ENCODE measurements at places on chromosomes 4 and X.

DNA sequence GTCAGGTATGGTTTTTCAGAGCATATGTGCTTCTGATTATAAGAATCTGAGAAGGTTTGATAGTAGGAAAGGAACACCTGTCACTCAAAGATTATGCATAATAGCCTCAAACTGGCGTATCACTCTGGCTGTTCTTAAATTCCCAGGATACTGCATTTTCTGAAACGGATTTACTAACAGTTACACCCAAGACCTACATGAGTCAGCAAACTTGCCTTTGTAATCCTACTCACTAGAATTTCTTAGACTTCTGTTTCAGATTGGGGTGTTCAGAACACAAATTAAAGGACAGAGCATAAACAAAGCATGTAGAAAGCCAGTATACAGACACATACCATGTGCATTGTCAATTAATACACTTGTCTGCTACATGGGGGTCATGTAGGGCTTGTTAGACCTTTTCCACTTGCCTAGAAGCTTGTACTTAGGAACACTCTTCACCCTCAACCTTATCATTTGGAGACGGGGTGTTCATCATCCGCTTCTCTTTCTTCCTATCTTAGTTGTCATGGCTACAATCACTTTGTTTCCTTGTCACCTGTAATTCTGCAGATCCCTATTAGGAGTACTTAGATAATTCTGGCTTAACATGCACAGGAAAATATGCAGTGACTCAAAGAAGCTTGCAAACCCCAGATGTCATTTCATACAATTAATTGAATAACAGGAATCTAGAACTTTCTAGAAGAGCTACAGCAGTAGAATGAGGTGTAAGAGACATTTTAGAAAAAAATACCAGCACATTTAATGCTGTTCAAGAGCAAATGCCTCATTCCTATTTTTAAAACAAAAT lies 593.0 kb upstream of the TENM3 start:
- no peaks in the 10 kb centered on the region for H3K27me3 ChIP-seq
- DNase-seq, result no peak
- no peaks in the 10 kb centered on the region for H3K36me3 ChIP-seq

GRCh38 chr4:16018061-16018676 lies 55.2 kb upstream of the FGFBP2 start:
- no peaks in the 10 kb centered on the region for H3K27me3 ChIP-seq
- no peaks in the 10 kb centered on the region for H3K4me1 ChIP-seq
- no peak overlapping the region for H3K27ac ChIP-seq
- H3K36me3 ChIP-seq, result no peaks in the 10 kb centered on the region
- DNase-seq, result no peak
- H3K4me3 ChIP-seq, result no peak overlapping the region

DNA sequence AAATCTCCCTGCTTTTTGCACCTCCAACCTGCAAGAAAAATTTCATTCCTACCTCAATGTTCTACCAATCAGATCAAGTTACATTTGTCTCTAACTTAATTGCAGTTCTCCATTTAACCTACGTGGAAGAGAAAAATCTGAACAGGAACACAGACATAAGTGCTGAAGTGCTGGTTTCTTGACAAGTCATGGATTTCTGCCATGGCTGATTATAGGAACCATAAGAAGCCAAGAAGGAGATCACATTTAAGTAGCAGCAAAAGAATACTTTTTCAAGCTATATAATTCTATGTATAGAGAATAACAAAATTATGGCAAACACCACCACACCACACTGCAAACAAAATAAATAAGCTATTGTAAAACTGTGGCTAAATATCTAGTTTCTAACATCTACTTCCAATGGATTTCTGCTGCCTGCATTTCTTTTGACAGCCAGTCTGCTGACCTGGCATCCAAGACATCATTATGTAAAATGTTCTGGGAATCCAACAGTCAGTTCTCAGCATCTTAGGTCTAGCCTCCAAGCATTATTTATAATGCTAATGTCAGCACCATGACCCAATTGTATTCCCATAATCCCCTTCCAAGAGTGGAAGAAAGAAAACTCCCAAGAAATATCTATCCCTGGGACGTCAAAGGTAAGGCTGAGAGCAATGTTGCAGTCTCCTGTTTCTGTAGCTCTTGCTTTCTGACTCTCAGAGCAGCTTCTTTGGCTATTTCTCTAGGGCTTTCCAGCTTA lies 50.8 kb upstream of the GAB1 start:
- no peaks in the 10 kb centered on the region for H3K27me3 ChIP-seq
- DNase-seq, result no peak
- no peak overlapping the region for H3K4me3 ChIP-seq
- H3K36me3 ChIP-seq, result no peaks in the 10 kb centered on the region
- peak overlapping the region; percentile 77 for H3K27ac ChIP-seq

- H3K36me3 ChIP-seq, result no peaks in the 10 kb centered on the region
- H3K27me3 ChIP-seq, result no peaks in the 10 kb centered on the region
- H3K4me1 ChIP-seq, result no peaks in the 10 kb centered on the region
- no peak overlapping the region for H3K27ac ChIP-seq
These were observed 154.5 kb downstream of the MSN start for GRCh38 chrX:65821721-65822496.

GRCh38 chrX:143633461-143634308 lies 2.2 kb downstream of the SLITRK4 start:
- no peak overlapping the region for H3K27ac ChIP-seq
- H3K4me1 ChIP-seq, result no peaks in the 10 kb centered on the region
- peaks cover 5% of the 10 kb centered on the region for H3K27me3 ChIP-seq

- no peaks in the 10 kb centered on the region for H3K36me3 ChIP-seq
- H3K27ac ChIP-seq, result no peak overlapping the region
- no peak for DNase-seq
These were observed 11.4 kb upstream of the NKRF start for GRCh38 chrX:119617517-119618164.

DNA sequence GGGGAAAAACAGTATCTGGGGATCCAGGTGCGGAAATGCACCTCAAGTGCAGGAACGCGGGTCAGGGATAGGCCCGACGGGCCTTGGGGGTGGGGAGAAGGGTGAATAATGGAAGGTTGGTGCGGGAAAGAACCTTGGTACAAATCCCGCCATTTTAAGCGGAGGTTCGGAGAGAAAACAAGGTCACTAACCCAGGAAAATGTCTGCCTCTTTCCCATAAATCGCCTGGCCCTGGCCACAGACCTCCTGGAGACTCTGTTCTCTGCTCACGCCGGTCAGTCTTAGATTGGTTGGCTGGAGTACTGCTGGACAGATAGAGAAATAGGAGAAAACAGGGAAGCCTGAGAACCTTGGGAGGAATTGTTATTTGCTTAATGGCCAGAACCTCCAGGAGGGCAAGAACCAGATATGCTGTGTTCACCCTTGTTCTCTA lies 897 bp upstream of the FBXL5 start:
- H3K27me3 ChIP-seq, result no peaks in the 10 kb centered on the region
- H3K4me1 ChIP-seq, result no peaks in the 10 kb centered on the region

GRCh38 chr4:95141361-95141760 lies 383.6 kb downstream of the BMPR1B start:
- no peak overlapping the region for H3K4me3 ChIP-seq
- no peak overlapping the region for H3K27ac ChIP-seq
- no peaks in the 10 kb centered on the region for H3K36me3 ChIP-seq

DNA sequence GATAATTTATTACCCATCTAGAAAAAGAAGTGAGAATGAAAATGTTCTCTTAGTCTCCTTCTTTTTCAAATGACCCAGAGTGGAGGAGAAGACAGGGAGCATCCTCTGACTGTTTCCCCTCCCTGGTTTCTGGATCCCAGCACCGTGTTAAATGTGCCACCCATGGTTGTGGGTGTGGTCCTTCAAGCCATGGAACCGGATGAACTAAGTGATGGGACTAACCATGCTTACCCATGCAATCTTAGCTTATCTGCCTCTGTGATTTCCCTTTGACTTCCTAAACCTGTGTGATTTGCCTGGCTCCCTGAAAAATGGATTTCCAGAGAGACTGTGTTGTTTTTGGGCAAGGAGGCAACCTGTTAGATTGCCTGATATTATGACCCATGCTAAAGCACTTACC lies 437.1 kb downstream of the MAGEB5 start:
- no peak overlapping the region for H3K4me3 ChIP-seq
- no peaks in the 10 kb centered on the region for H3K27me3 ChIP-seq

GRCh38 chr4:1754336-1754735 lies 33.0 kb downstream of the TACC3 start:
- no peak overlapping the region for H3K27ac ChIP-seq
- H3K4me3 ChIP-seq, result no peak overlapping the region
- DNase-seq, result no peak
- H3K4me1 ChIP-seq, result peaks cover 5% of the 10 kb centered on the region

DNA sequence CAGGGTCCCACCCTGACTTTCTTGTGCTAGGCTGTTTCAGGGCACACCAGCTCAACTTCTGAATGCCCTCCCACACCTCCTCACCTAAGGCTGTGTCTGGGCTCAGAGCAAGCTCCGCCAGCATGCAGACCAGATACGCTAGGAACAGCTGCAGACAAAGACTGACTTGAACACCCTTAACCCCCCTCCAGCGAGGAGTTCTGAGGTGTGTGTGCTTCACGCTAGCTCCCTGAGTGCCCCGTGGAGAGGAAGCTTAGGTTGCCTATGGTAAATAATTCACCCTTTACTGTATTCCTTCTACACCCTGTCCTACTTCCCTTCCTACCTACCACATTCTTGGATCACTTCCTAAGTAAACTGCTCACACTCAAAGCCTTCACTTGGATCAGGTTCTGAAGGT lies 115.0 kb downstream of the VCX3B start:
- H3K4me3 ChIP-seq, result no peak overlapping the region
- no peak overlapping the region for H3K27ac ChIP-seq
- no peaks in the 10 kb centered on the region for H3K4me1 ChIP-seq
- H3K27me3 ChIP-seq, result no peaks in the 10 kb centered on the region
- no peaks in the 10 kb centered on the region for H3K36me3 ChIP-seq

- H3K4me1 ChIP-seq, result no peaks in the 10 kb centered on the region
- H3K36me3 ChIP-seq, result no peaks in the 10 kb centered on the region
- H3K27me3 ChIP-seq, result no peaks in the 10 kb centered on the region
- DNase-seq, result no peak
- H3K4me3 ChIP-seq, result no peak overlapping the region
These were observed 129.8 kb downstream of the GUCY2F start for GRCh38 chrX:109352066-109352588.

GRCh38 chr4:44237643-44238042 lies 211.0 kb downstream of the KCTD8 start:
- no peak overlapping the region for H3K27ac ChIP-seq
- H3K4me1 ChIP-seq, result no peaks in the 10 kb centered on the region
- H3K36me3 ChIP-seq, result no peaks in the 10 kb centered on the region
- H3K27me3 ChIP-seq, result no peaks in the 10 kb centered on the region
- no peak for DNase-seq

DNA sequence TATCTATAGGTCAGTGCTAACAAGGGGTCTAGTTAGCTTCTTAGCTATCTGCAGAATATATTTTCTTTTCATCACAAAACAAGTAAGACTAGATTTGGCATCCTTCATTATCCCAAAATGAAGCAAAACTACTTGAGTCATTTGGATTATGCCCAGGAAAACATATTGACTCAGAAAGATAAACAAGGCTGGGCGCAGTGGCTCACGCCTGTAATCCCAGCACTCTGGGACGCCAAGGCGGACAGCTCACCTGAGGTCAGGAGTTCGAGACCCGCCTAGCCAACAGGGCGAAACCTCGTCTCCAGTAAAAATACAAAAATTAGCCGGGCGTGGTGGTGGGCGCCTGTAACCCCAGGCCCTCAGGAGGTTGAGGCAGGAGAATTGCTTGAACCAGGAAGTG lies 18.0 kb upstream of the MND1 start:
- no peak for DNase-seq
- no peaks in the 10 kb centered on the region for H3K27me3 ChIP-seq
- no peak overlapping the region for H3K4me3 ChIP-seq
- no peak overlapping the region for H3K27ac ChIP-seq

DNA sequence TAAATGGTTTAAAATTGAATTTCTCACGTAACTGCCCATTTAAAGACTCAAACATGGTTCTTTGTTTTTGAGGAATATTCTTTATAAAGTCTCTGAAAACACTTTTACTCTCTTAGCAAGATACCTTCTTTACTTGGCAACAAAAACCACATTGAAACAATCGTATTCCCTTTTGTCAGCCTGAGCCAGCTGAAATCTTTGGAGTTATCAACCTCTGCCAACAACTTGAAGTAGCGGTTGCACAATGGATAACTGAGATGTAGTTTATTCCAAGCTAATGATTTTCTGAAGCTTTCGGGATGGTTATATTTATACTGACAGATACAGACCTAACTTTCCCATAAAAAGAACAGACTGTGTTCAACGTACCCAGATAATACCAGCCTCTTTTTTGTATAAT lies 561.3 kb downstream of the IL1RAPL1 start:
- DNase-seq, result no peak
- H3K4me3 ChIP-seq, result no peak overlapping the region
- H3K27ac ChIP-seq, result no peak overlapping the region
- H3K4me1 ChIP-seq, result no peaks in the 10 kb centered on the region

GRCh38 chrX:6382284-6382683 lies 152.6 kb downstream of the VCX3A start:
- no peaks in the 10 kb centered on the region for H3K4me1 ChIP-seq
- H3K4me3 ChIP-seq, result no peak overlapping the region
- H3K36me3 ChIP-seq, result no peaks in the 10 kb centered on the region
- DNase-seq, result no peak
- H3K27me3 ChIP-seq, result no peaks in the 10 kb centered on the region

DNA sequence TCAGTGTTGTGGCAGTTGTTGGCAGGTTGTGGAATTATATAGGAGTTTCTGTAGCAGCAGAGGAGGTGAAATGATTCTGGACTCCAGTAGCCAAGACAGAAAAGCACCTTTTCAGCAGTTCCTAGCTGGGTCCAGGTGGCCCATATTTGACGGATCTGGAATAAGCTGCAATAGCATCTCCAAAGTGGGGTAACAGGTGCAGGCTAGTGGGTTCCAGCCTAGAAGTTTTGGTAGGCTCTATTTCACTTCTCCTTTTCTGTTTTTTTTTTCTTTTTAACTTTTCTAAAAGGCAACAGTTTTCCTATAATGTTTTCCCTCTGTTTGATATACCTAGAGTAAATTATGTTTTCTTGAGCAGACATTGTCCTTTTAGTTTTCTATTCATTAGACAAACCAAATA lies 392.5 kb downstream of the C4orf33 start:
- no peak for DNase-seq
- H3K4me3 ChIP-seq, result no peak overlapping the region
- H3K27me3 ChIP-seq, result no peaks in the 10 kb centered on the region
- H3K36me3 ChIP-seq, result no peaks in the 10 kb centered on the region
- H3K4me1 ChIP-seq, result no peaks in the 10 kb centered on the region

- no peaks in the 10 kb centered on the region for H3K4me1 ChIP-seq
- no peak overlapping the region for H3K4me3 ChIP-seq
- H3K36me3 ChIP-seq, result no peaks in the 10 kb centered on the region
- no peaks in the 10 kb centered on the region for H3K27me3 ChIP-seq
- no peak overlapping the region for H3K27ac ChIP-seq
These were observed 375.6 kb upstream of the SMIM31 start for GRCh38 chr4:164378361-164378760.

DNA sequence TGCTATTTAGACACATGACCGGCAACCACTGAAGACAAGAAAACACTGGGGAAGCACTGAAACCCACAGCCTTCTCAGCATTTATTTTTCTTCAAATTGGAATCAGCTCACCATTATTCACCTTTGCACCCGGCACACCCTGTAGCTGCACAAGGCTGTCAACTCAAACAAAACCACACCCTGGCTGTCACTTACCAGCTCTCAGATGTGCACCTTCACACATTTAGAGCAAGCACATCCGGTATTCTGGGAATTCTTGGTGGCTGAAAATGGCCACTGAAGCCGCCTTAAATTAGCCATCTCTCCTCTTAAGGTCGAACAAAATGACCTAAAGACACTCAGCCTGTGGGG lies 5.9 kb downstream of the ZFYVE28 start:
- H3K27ac ChIP-seq, result peak overlapping the region; percentile 61
- DNase-seq, result no peak
- H3K27me3 ChIP-seq, result no peaks in the 10 kb centered on the region
- no peaks in the 10 kb centered on the region for H3K4me1 ChIP-seq
- no peak overlapping the region for H3K4me3 ChIP-seq
- H3K36me3 ChIP-seq, result no peaks in the 10 kb centered on the region

All from uterus (tissue), 4 donors.